GM20000 (cell line): ENCODE measurements at places on chromosomes 5 and 9.

DNA sequence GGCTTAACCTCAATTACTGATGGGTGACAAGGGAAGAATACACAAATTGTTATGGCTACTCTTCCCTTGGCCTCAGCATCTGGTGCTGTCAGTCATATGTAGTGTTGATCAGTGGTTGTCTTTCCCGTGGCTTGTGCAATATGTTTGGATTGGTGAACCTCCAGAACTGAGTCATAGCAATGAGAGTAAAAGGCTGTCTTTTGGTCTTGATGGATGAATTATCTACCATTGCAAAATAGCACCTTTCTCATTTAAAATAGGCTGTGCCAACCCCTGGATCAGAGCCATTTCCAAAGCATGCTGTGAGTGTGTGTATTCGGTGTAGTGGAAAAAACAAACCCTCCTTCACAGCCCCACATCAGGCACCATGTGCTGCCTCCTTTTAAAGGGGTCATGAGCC lies 14.6 kb upstream of the F2R start:
- DNase-seq = no peak

GRCh38 chr5:164394686-164395194 lies 889.3 kb downstream of the MAT2B start:
- DNase-seq = no peak

DNA sequence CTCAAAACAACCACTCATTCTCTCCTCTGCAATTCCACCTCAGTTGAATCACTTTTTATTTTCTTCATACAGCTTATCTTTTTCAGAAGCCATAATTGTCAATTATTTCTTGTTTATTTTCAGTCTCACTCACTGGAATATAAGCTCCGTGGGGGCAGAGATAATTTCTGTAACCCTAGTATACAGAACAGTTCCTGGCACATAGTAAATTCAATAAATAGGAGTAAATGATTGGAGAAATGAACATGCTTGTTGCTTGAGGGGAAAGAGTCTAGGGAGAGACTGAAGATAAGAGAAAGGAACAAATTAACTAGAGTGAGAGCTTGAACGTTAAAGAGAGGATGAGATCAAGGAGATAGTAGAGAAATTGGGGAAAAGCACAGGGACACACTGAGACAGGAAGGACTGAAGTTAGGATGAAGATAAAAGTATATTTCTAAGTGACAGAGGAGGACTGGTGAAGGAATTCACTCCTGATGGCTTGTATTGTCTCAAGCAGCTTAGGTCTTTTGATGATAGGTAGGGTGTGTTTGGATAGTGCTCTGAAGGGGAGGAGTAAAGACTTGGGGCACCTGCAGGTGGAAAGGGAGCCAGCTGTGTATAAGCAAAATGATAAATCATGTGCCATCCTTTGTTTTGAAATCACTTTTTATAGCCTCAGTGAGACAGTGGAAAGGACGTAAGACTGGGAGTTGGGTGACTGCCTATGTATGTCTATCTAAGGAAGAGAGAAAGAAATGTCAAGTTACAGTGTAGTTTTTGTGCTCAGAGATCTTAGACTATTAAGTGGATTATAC lies 2.2 kb downstream of the NAA35 start:
- DNase-seq = no peak

DNA sequence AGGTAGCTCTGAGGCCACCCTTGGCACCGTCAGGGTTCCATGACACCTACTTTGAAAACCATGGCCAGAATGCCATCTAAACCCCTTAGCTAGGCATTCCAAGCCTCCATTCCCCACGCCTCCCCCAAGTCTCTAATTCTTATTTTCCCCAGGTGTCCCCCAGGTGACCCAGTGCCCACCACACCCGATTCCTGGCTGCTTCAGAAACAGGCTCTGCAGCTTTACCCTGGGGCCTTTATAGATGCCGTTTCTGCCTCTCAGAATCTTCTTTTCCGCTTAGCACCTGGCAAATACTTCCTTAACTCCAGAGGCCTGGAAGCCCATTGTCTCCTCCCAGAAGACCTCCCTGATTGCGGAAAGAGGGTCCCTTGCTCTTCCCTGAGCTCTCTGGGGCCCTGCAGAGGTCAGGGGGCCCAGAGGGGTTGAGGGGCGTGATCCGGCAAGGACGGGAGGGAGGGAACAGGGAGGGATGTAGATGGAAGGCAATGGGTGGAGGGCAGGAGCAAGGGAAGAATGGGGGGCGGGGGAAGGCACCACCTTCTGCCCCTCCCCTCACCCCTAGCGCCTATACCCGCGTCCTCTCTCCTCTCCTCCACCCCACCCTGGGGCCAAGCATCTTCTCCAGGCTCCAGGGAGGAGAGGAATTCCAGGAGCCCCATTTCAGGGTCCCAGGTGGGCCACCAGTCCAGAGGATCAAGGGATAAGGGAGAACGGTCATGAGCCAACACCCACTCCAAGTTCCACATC lies 12.0 kb upstream of the WDR38 start:
- DNase-seq = no peak

GRCh38 chr9:107737987-107738743 lies 248.6 kb upstream of the KLF4 start:
- no peak for DNase-seq
